ENCODE measurements at places on chromosomes 2 and 18.

DNA sequence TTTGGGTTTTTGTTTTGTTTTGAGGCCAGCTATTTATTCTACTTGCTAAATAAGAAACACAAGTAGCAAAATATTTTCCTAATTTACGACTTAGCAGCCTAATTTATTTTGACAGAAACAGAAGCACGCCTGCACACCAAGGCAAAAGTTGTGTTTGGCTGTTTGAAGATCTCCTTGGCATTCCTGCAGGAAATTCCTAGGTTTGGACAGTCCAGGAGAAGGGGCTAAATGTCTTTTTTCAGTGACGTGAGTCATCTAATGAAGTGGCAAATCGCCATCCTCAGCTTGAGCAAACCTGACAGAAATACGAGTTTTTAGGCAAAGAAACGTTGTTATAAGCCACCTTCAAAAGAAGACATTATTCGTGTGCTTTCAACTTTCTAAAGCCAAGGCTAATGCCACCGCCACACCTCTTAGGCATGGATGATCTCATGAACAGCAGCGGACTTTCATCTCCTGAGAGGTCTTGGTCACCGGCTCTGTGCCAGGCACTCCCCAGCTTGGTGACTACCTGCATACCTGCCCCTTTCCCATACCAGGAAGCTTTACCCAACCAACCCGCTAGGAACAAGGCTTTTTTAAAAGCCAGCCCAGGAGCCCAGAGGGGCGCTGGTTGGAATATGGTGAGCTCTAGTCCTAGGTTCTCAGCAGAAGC is 30.9 kb downstream of the STK39 start:
- DNase-seq: no peak

GRCh38 chr2:28653892-28654662 is 97.6 kb upstream of the PPP1CB start:
- DNase-seq: no peak

DNA sequence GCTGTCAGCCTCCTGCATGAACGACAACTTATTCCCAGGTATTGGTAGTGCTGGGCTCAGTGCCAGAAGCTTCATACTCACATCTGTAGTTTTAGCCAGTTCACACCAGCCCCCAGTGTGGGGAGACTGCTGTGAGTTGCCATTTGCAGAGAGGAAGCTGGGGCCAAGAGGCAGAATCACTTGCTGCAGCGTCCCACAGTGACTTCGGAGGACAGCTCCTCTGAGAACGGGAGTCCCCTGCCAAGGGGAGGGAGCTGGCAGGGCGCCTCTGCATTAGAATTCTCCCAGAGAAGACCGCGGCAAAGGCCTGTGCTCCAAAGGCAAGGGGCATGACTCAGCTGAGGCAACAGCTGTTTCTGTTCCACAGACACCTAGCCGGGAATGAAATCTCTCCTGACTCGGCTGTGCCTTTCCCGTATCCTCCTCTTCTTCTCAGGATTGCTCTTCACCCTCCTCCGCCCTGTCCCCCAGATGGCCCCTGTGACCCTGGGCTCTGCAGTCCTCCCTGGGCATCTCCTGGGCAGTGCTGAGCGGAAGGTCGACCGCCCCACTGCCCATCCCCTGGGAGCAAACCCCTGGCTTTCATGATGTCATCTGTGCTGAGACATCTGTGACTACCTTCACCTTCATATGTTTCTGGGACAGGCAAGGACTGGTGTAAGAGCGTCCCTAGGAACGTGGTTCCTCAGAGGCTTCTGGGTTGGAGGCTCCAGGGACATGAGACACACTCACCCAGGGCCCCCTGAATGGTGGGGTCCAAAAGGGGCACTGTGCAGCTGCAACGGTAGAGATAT is 18.0 kb downstream of the MAL start:
- DNase-seq: no peak

DNA sequence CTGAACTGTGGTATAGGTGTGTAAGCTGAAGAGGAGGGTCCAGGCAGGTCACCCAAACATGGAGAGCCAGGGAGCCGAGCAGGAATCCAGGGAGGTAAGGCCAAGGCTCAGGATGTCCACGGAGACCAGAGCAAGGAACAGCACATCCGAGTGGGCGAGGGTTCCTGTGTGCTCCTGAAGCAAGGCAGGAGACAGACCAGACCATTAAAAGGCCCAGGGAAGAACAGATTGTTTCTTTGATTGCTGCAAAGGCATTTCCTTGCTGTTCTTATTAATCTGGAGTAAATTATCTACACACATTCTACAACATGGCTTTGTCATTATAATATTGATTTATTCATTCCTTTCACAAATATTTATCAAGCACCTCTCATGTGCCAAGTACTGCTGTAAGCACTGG is 50.1 kb upstream of the SPTBN1 start:
- DNase-seq: no peak

- DNase-seq: no peak
Measured at GRCh38 chr18:69951182-69951581, 3.5 kb upstream of the CD226 start.

GRCh38 chr18:830315-830901 is 18.4 kb upstream of the YES1 start:
- DNase-seq: peak; percentile 46

GRCh38 chr2:182584462-182584861 is 131.6 kb upstream of the DNAJC10 start:
- DNase-seq: no peak

DNA sequence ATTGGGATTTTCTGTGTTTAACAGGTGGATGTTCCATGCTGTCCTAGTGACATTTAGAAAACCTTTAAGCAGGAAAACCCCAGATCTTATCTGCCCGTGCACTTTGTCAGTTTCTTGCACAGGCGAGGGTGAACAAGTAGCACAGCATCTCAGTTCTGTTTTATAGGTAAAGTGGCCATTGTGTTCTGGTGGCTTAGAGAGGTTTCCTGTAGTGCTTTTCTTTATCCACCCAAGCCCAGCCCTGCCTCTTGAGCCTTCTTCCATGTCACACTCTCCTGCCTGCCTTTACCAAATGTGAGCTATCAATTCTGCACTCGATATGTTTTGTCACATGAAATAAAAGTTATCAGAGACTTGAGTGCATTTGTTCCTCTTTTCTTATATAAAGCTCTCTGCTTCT is 135.3 kb upstream of the NOSTRIN start:
- DNase-seq: no peak

- no peak for DNase-seq
Measured at GRCh38 chr2:160156665-160157064, 43.4 kb downstream of the ITGB6 start.

GRCh38 chr2:114610677-114611076 is 168.2 kb downstream of the DPP10 start:
- DNase-seq: no peak

DNA sequence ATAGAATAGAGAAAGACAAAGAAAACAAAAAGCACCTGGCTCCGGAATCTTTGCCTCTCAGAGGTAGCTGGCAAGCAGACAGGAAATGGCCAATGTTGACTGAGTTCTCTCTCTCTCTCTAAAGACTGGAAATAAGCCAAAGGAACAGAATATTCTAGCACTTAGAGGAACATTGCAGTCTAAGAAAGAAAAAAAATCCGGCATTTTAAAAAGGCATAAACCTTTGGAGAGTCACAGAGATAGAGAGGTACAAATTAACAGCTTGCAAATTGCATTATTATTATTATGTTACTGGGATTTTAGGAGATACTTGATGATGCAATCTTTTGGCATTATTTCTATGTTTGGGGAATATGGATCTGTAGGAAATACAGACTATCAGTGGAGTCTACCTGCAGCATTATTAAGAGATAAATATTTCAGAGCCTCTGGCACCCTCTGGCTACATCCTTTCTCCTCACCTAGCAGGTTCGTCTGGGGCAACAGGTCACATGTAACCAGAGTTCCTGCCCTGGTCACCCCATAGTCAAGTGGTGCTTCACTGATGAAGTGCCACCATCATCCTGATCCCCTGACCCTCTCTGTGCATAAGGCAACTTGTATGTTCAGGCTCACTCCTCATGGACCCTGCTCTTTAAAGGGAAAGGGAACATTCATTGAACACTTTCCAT is 318.9 kb upstream of the ACVR2A start:
- no peak for DNase-seq

DNA sequence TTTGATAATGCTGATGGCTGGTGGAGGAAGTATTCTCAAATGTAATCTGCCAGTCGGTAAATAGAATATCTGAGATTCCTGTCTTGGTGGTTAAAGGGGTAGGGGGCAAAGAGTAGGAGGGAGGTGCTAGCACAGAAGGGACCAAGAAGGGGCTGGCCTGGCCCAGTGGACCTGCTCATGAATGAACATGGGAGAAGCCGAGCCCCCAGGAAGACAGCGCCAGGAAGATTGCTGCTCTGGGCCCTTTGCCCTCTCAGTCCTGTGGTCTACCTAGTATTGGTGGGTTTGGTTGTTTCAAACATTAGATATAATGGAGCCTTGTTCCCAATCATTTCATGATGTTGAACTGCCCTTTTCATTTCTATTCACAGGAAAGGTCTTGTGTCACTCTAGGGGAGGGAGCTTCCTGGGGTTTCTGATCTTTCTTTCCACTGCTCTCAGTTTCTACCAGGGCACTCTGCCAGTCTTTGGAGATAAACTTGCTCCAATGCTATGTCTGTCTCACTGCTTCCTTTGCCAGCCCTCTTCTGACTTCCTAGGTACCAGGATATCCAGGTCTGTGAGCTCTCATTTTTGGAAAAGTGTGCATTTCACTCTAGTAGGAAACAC is 5.3 kb upstream of the MOCOS start:
- no peak for DNase-seq
